ENCODE measurements at places on chromosomes 7 and 10.

DNA sequence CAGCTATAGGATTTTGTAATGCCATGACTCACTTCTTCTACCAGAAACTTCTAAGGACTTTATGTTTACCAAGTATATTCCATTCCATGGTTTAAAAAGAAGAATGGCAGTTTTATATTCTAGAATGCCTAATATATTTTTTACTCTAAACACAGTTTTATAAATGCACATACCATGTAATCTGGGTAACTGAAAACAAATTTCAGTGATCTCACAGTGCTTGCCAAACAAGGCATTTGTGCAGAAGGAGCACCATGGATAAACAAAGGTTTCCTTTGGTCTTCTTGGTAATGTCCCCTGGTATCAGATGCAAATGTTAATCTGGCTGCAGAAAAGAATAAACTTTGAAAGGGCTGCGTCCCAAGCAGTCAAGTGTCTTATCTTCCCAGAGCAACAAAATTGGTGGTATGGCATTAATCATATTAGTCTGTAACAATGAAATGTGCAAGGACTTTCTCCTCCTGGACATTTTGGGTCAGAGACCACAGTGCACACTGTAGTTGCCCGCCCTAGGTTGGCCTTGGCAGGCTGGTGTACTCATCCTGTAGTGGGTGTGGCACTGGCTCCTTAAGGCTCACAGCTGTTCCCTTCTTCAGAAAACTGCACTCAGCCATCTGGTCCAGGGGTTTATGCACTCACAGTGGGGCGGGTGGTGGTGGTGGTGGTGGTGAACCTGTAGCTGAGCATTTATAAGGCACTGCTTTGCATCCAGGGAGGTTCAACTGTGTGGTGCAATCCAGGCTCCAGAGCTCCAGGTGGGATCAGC is 56.7 kb downstream of the LAMB4 start:
- DNase-seq = no peak

GRCh38 chr7:78873117-78873516 is 580.4 kb downstream of the MAGI2 start:
- DNase-seq = no peak

DNA sequence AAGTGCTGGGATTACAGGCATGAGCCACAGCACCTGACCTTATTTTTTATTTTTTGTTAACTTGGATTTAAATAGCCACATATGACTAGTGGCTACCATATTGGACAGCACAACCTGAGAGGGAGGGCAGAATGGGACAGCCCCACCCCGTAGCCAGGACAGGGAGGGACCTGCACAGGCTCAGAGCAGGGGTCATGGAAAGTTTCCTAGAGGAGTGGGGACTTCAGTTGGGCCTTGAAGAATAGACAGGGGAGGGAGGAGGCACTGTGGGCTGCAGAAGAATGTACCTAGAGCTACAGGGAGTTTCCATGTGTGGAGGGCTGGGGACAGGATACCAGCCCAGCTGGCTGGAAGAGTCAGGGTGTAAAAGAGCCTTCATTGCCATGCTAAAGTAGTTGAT is 8.8 kb downstream of the TRIM8 start:
- no peak for DNase-seq

DNA sequence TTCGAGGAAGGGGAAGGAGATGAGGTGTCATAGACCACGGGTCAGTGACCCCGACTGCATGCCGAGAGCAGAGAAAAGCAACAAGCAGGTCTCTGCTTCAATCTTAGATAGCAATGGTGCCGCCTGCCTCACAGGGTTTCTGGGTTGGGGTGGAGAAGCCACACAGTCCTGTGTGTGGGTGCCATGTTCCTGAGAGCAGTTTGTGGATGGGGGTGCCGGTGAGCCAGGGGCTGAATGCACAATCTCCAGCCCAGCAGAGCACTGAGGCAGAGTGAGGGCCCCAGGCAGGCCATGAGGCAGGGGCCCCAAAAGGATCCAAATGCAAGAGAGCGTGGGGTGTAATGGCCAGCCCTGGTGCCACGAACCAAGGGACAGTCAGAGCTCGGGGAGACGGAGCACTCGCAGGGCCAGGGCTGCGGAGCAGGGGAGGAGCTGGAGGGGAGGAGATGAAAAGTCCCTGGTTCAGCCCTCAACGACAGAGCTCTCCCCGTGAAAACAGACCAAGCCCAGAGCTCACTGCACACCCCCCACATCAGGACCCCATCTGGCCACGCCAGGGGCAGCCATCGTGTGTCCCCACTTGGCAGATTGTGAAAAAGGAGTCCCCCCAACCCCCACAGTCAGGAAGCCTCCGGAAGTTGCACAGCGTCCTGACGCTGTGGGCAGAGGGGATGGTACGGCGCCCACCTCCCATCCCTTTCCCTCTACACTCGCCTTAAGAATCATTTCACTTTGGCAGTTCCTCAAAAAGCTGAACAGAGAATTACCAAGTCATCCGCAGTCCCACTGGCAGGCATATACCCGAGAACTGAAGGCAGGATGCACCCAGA is 19.9 kb downstream of the WDR86 start:
- DNase-seq = no peak

DNA sequence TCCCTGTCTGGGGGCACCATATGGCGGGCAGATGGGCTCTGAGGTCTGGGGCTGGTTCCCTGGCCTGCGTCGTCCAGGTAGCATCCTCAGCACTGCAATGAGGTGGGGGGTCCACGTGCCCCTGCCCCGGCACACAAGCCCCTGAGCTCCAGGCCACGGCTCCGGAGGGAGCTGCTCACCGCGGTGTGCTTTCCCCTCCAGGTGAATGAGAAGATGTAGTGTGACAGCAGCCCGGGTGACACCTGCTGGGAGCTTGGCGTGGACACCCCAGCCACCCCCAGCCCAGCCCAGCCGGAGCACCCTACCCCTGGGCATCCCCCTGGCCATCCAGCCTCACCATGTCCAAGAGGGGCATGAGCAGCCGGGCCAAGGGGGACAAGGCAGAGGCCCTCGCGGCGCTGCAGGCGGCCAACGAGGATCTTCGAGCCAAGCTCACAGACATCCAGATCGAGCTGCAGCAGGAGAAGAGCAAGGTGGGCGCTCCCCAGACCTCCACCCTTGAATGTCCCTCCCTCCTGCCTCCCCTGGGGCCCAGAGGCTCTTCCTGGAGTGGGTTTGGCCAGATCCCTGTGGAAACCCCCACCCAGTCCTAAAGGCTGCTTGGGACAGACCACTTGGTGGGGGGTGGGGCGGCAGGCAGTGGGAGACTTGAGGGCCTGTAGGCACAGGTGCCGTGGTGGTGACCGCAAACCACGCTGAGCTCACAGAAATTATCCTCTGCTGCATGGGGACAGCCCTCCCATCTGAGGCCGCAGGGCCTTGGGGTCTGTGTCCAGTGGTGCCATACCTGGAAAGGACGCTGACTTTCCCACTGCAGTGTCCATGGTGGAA is 38.9 kb downstream of the JAKMIP3 start:
- no peak for DNase-seq

DNA sequence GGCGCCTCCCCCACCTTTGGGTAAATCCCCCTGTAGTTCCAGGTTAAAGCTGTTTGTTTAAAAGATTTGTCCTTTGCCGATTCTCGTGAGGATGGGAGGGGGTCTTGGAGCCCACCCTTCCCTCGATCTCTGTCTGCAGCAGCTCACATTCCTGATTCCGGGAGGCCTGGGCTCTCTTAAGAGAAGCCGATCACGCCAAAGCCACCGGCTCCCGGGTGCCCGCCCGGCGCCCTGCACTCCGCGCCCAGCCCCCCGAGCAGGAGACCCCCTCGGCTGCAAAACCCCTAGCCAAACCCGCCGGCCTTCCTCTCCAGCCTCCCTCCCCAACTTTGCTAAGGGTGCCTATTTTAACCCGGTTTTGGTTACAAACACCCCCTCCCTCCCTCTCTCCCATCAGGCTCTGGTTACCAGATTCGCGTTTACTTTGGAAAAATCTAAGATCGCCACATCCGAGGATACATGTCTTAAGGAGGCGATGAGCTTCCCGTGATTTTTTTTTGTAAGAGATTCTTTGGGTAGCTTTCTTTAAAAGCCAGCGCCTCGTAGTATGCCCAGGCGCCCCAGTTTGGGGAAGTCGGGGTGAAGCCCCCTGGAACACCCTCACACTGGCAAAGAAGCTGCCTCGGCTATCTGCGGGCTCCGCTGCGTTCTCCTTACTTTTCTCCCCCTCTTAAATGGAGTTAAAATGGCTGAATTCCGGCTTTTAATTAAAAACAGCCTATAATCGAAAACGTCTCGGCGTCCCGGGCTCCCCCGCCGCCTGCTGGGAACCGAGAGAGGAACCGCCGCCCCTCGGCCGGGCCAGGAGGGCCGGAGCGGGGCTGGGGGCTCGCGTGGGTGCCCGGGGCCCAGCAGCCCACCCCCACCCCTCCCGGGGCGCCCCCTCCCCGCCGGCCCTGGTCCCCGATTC is 983 bp downstream of the TNRC18 start:
- DNase-seq = no peak

DNA sequence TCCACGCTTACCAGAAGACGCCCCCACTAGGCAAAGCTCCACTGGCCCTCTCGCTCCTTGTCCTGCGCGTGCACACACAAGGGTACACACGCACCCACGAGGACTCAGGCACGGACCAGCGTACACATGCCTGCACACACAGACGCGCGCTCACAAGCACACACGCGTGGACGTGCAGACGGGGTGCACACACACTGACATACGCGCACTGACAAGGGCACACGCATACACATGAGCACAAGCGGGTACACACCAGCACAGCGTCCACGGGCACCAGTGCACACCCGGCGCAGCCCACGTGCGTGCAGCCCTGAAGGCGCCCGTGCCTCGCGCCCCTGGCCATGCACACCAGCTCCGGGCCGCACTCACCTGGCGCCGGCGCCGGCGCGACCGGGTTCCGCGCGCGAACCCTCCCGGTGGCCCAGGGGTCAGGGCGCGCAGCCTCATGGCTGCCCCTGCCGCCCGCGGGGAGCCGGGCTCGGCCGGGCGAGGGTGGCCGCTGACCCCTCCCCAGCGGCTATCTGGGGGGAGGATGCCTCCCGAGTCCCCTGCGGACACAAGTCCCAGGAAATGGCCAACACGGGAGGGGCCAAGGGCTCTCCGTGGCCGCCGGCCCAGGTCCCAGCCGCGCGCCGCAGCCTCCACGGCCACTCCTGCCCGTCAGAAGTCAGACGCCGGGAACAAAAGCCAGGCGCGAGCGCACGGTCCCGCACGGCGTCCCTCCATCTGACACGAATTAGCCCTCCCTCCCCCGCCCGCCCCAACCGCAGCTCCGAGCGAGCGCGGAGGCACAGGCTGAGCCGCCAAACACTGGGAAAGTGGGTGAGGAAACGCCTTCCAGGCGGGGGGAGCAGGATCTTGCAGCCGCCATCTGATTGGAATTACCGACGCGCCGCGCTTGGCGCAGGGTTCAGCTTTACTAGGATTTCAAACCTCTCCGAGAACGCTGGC is 45.0 kb downstream of the TNS3 start:
- DNase-seq = no peak

- no peak for DNase-seq
Observed at GRCh38 chr10:12332572-12333379, 16.6 kb upstream of the CAMK1D start.

GRCh38 chr7:48337012-48337621 is 165.9 kb downstream of the ABCA13 start:
- DNase-seq = no peak

DNA sequence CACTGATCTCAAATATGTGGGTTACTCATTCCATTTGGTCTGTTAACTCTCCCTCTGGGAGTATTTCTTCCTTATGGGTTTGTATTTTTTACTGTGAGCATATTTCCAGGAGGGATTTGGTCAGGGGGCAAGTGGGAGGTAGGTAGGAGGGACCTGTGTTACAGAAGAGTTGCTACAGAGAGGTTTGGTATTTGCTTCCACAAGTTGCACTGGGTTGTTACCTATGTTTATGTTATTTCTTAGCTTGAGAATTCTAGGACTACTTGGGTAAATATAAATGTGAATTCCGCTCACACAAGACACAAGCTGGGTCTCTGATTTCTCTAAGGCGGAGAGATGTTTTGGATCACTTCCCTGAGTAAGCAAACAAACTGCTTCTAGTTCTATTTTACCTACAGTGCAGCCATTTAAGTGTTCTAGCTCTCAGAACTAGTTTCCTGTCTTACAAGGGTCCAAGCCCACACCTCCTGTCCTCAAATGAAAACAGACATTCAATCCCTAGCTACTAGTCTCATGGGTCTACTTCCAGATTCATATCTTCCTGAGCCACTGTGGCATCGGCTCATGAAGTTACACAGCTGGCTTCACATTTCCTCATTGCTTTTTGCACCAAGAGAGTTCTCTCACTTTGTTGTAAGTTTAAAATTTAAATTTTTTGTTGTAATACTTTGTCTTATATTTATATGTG is 75.4 kb upstream of the PPP1R3C start:
- no peak for DNase-seq

DNA sequence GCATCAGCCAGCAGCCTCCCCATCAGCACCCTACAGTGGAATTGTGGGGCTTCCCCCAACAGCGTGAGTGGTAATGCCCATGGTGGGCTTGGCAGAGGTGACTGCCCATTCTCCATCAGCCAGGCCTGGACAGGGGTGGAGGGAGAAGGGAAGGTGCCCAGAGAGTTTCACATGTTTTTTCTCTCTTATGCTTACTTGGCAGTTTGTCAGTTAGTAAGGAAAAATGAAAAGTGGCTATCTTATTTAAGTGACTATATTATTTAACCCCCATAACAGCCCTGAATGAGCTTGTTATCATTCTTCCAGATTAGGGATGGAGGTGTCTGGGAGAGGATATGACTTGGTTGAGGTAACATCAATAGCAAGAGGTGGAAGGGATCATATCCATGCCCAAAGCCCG is 921.7 kb downstream of the GRID1 start:
- no peak for DNase-seq

DNA sequence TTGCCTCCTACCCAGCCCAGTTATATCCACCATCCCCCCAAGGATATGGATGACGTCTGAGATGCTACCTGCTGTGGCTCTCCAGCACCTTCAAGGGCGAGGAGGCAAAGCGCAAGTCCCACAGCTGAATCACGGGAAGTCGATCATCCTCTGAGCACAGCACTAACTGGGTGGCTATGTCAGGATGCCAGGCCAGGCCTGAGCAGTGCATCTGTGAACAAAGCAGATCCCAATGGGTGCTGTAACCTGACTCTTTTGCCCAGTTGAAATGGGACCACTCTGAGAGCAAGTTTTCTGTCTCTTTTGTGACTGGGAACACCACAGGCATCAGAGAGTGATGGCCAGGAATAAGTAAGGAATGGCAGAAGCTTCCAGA is 12.3 kb downstream of the SEC31B start:
- DNase-seq = no peak

Measured in stimulated activated CD8-positive, alpha-beta memory T cell treated with anti-CD3 and anti-CD28 coated beads, Interleukin-7, amount 100 ng/mL, for 4 hours (primary cell).